ENCODE measurements at places on chromosomes 5 and 9.

DNA sequence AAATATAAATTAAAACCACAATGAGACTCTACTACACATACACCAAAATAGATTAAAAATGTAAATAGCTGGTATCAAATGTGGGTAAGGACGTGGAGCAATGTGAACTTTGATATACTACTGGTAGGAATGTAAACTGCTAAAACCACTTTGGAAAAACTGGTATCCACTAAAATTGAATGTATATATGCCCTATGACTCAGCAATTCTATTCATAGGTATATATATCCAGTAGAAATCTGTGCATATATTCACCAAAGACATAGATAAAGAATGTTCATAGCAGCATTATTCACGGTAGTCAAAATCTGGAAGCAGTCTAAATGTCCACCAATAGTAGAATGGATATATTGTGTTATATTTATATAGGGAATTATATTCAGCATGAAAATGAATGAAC lies 85.2 kb downstream of the ERP44 start:
- no peak for DNase-seq

DNA sequence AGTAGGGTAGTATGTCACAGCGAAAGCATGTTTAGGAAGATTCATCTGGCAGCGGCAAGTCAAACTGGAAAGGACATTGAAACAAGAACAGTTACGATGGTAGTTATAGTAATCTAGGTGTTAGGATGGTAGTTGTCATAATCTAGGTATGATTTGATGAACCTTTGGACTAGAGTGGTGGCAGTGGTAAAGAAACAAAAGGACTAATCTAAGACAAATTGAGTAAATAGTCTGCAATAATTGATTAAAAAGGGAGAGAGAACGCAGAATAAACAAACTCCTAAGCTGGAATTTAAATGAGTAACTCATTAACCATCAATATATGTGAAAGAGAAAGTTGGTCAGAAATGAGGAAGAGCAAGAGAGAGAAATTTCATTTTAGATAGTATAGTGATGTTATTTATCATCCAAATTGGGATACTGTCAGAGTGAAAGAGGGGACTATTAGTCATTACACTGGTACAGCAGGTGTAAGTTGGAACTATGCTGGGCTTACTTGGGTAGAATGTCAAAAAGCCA lies 56.8 kb downstream of the MTREX start:
- DNase-seq, result no peak

DNA sequence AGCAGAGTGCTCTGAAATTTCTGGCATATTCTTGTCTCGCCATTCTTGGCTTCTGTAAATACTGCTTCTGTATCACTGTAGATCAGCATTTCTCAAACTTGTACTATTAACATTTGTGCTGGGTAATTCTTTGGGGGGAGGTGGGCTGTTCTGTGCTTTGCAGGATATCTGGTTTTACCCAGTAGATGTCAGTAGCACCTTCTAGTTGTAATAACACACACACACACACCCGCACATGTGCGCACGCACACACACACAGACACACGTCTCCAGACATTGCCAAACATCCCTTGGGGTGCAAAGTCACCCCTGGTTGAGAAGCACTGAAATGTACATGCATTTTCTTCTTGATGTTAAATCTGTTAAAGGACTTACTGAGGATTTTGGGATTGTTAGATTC lies 304.1 kb downstream of the MAT2B start:
- no peak for DNase-seq

DNA sequence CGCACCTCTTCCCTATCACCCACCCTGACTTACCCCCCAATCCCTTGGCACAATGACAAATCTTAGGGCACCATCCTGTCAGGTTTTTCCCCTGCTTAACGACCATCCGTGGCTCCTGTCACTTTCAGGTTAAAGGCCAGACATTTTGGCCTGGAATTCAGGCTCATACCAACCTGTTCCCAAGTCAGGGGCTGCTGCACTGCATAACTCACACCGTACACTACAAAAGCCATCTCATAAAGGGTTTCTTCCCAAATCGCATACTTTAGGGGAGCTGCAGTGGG lies 7.5 kb upstream of the AKNA start:
- DNase-seq, result no peak

DNA sequence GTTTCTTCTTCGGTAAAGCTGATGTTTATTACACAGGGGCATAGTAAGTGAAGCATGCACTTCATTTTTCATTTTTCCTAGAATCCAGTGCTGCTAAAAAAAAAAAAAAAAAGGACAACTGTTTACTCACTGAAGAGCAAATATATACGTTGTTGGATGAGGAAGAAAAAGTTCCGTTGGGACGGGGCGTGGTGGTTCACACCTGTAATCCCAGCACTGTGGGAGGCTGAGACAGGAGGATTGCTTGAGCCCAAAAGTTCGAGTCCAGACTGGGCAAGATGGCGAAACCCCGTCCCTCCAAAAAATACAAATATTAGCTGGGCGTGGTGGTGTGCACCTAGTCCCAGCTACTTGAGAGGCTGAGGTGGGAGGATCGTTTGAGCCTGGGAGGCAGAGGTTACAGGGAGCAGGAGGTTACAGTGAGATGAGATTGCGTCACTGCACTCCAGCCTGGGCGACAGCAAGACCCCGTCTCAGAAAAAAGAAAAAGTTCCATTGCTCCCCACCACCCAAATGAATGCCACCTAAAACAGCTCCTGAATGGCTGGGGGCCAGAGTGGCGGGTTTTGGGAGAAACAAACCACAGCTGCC lies 60.1 kb upstream of the GNE start:
- DNase-seq, result no peak

GRCh38 chr5:41797662-41798061 lies 72.6 kb downstream of the OXCT1 start:
- no peak for DNase-seq

GRCh38 chr9:35646153-35646532 lies 4.6 kb downstream of the SIT1 start:
- no peak for DNase-seq

GRCh38 chr9:70480405-70480980 lies 66.0 kb upstream of the KLF9 start:
- no peak for DNase-seq

GRCh38 chr5:60533789-60534188 lies 166.2 kb downstream of the DEPDC1B start:
- no peak for DNase-seq

DNA sequence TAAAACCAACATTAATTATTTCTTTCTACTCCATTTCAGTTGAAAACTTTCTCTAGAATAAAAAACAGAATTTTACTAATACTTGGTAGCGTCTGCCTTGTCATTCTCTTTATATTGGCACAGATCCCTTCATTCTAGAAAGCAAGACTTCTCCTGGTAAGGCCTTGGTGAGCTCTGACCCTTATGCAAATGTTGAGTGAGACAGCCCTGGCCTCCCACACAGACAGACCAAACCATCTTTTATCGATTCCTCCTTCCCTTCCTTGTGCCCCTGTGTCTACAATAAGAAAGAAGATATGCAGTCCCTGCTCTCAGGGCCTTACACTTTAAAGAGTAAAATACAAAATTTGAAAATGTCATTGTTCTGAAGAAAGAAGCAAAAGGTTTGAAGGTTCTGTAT lies 262.2 kb downstream of the EFNA5 start:
- DNase-seq, result no peak

DNA sequence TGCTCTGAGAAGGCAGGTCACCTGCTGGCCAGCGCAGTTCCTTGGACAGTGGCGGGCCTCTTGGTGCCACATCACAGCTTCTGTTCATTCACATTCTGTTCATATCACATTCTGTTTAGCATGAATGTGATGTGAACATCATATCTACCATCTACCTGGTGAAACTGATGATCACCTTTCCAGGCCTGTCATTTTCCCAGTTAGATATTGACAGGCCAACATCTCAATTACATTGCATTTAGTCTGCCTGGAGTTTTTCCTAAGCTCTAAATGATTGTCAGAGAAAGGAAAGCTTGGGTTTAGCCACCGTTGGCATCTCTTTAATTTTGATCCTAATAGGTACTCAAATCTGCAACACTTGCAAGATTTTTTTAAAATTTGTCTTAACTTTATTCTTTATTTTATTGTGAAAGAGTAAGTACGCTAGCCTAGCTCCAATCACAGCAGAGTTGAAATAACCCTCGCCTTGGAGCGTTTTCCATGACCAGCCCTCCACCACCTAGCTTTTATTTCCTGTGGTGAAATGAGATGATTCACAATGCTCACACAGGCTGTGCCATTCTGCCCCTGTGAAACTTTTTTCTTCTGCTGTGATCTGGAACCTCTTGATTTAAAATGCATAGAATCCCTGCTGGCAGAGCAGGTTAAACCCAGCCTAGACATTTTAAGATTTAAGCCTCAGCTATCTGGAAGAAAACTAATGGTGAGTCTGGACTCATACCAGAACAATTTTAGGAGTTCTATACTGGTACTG lies 225.0 kb downstream of the ESM1 start:
- no peak for DNase-seq

- DNase-seq, result no peak
Observed at GRCh38 chr9:94140791-94141790, 56.8 kb downstream of the PTPDC1 start.
